ENCODE measurements at places on chromosomes 3 and 15.
A peak's percentile ranks its signal among the peaks of the same experiment; 100 is the strongest.

DNA sequence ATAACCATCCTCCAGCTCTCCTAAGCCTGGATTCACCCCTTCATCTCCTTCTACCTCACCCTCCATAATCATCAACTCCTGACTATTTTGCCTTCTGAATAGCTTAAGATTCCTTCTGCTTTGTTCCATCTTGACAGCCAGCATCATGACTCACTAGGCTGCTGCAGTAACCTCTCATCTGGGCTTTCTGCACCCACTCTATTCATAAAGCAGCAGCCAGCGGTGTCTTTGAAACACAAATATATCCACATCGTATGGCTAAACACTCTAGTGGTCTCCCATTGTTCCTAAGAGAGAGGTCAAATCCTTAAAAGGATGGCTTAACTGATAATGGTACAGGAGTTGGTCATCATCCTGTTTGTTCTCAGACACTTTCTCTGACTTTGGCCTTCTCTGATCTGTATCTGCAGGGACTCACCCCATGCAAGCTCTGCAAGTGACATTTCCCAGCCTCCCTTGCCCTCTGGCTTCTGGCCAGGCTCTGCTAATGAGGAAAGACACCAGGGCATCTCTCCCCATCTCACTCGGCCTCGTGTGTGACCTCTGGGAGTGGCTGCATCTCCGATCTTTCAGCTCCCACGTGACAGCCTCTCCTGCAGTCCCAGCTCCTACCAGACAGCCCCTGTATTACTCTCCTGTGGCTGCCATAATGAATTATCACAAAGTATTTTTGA, 6.2 kb downstream of the GRK7 start:
- DNase-seq, result no peak

DNA sequence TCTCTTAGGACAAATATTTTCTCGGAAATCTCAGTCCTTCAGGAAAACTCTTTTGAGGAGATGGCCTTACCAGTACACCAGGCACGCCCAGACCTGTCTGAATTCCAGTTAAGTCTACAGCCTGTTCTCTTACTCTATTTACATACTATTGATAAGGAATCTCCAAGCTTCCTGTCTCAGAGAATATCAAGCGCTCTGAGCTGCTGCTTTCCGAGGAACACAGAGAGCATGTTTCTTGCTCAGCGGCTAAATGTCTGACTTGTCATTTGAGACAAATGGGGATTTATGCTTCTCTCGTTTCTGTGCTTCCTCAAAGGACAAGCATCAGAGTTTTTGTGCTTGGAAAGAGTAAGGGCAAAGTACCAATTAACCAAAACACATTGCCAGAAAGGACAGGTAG, 112.4 kb upstream of the CCDC54 start:
- DNase-seq, result no peak

DNA sequence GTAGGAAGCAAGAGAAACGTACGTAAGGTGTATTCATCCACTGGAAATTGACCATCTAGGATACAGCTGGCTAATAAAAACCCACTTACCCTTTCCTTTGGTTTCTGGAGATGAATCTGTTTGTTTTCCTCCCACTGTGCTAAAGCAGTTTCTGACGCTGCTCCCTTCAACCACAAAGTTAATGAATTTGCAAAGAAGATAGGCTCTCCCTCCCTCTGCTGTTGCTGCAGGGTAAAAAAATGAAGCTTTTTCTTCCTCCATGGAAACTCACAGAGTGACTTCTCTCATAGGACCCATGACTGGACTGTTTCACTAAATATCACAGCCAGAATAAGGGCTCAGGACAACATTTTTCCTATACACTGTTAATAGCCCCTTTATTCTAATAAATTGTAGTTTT, 172.1 kb upstream of the LRRN1 start:
- DNase-seq, result no peak

DNA sequence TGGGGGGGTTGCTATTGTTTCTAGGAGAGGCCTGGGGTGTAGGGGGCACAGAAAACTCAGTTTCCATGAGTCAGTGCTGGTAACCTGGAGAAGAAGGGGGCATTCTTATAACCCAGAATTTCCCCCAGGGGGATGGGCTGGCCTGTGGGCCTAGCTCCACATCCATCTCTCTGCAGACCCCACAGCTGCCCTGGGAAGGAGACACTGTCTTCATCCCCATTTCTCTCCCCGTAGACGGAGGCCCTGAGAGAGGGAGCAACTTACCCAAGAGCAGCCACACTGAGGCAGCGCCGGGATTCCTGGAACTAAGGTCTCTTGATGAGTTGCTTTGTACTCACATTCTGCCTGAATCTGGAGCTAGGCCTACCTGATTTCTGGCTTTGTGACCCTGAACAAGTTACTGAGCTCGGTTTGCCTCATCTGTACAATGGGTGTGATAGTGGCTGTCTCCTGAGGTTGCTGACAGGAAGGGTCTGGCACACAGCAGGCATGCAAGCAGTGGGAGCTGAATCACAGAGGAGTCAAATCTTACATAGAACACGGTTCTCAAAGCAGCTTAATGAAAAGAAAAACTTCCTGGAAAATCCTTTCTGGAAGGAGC, 55.0 kb upstream of the LCTL start:
- DNase-seq, result peak; percentile 59

DNA sequence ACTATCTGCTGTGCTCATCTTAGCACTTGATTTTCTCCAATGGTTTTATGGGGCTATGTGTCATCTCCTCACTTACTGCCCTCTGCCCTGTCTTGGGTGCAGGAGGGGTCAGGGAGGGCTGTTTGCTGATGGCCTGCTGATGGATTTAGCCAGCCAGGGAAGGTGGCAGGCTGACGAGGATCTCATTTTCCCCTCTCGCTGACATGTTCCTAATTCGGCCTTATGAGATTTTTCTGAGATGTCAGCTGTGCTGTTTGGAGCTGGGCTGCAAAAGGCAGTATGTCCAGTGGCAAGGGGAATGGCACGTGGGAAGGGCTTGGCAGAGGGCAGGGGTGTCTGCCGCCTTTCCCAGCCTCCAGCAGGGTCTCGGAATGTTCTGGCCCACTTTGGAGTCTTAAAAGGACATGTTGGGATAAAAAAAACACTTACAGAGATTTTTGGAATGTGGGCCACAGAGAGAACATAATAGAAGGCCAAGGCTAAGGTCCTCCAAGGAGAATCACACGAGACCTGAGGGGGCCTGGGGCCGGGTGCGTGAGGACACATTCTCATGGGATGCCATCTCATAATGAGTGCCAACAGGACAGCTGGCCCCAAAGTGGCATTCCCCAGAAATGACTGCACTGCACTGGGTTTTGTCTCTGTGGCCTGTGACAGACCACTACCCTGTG, 303.8 kb downstream of the TLE3 start:
- DNase-seq, result peak; percentile 87
